AML-193 (cell line): ENCODE measurements at places on chromosomes 12 and 14.
A peak's percentile ranks its signal among the peaks of the same experiment; 100 is the strongest.

DNA sequence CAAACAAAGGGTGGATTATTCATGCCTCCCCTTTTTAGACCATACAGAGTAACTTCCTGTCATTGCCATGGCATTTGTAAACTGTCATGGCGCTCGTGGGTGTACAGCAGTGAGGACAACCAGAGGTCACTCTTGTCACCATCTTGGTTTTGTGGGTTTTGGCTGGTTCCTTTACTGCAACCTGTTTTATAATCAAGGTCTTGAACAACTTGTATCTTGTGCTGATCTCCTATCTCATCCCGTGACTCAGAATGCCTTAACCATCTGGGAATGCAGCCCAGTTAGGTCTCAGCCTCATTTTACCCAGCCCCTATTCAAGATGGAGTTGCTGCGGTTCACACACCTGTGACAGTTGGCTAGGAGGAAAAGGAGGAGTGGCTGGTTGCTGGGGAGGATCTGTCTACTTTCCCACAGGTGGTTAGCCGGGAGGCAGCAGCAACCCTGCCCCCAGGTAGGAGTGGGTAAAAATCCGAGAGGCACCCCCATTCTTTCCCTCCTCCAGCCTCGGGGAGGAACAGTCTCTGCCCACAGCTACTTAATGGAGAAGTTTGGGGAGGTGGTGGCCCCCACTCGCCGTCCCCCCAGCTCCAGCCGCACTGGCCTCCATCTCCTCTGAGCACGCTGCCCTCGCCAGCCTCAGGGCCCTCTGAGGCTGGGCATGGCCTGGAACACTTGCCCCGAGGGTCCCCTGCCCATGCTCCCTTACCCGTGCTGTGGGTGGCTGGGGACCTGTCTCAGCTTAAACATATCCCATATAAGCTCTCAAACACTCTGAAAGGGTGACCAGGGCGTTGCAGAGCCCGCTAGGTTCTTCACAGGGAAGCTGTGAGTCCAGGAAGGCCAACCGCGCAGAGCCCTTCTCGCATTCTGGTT lies 41.7 kb downstream of the SMIM41 start:
- DNase-seq, result no peak

GRCh38 chr14:70882776-70883492 lies 24.3 kb upstream of the PCNX1 start:
- DNase-seq, result peak; percentile 99

GRCh38 chr12:26271024-26271423 lies 75.7 kb downstream of the SSPN start:
- no peak for DNase-seq

GRCh38 chr12:21643758-21644157 lies 13.9 kb downstream of the LDHB start:
- no peak for DNase-seq

DNA sequence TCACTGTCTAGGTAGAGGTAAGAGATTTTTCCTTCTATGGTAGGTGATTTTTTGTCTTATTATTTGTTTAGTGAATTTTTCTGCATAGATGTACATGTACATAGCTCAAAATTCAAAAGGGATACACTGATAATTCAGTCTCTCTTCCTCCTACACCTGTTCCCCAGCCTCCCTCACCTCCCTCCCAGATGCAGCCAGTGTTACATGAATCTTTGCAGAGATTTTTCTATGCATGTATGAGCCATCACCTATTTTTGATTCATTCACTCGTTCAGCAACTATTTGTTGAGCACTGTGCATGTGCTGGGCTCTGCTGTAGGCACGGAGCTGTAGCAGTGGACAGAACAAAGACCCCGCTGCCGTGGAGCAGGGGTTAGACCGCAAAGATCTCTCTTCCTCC lies 218.9 kb downstream of the AACS start:
- DNase-seq, result no peak

- DNase-seq, result no peak
These were observed 6.5 kb downstream of the AKT1 start for GRCh38 chr14:104788873-104789663.

DNA sequence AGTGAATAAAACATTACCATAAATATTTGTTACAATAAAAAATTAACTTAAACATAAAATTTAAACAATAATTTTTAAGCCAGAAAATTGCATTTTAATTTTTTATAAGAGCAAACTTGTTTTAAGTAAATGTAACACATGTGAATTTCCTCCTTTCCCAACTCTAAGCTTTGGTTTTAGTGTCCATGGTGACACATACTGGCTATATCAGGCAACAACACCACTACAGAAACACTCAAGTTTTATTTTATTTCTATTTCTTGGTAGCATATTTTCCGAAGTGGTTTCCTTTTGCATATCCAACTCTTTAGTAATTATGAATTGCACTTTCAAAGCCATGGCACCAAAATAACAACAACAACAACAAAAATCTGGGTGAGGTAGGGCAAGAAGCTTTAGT lies 2.2 kb downstream of the NELL2 start:
- DNase-seq, result no peak

DNA sequence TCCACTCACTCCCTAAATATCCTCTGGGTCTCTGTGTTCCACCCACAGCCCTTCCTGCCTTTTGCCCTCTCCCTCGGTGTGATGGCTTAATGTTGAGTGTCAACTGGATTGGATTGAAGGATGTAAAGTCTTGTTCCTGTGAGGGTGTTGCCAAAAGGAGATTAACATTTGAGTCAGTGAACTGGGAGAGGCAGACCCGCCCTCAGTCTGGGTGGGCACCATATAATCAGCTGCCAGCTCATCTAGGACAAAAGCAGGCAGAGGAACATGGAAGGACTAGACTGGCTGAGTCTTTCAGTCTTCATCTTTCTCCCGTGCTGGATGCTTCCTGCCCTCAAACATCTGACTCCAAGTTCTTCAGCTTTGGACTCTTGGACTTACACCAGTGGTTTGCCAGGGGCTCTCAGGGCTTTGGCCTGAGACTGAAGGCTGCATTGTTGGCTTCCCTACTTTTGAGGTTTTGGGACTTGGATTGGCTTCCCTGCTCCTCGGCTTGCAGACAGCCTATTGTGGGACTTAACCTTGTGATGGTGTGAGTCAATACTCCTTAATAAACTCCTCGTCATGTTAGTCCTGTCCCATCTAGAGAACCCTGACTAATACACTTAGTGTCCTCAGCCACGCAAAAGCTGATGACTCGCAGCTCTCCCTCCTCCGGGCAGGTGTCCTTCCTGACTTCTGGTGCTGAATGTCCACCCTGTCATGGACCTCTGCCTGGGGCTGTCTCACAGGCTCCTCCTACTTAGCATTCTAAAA lies 5.9 kb downstream of the DGLUCY start:
- DNase-seq, result no peak

DNA sequence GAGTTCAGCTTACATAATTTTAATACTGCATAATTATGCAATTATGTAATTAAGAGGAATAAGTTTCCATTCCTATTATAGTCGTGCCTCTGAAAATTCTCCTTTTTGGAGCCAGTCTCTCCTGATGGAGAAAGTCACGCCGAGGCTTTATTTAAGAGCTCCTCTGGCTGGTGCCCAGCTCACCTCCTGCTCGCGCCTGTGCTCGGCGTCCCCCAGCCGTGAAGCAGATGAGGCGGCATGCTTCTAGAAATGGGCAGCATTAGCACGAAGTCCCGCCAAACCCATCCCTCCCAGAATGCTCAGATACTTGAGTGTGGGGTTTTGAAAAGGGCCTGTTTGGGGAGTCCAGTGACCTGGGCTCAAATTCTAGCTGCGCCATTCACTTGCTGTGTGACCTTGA lies 153.0 kb downstream of the PHETA1 start:
- DNase-seq, result no peak

DNA sequence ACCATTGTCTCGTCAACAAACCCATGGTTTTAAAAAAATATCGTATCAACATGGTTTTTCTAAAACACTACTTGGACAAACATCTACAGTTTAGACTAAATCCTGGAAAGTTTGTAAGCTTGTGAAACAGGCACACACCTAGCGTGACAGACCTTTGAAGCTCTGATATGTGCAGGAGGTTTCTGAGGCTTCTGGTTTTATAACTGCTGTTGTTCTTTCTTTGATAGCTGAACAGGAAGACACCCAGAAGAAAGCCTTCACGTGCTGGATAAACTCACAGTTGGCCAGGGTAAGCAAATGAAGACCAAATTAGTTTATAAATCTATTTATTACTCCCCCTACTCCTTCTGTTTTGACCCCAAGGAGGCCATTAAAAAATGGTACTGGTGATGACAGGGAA lies 87.6 kb downstream of the SYNE2 start:
- DNase-seq, result no peak

- DNase-seq, result no peak
These were observed 227.3 kb upstream of the ALG10 start for GRCh38 chr12:33794954-33795353.

DNA sequence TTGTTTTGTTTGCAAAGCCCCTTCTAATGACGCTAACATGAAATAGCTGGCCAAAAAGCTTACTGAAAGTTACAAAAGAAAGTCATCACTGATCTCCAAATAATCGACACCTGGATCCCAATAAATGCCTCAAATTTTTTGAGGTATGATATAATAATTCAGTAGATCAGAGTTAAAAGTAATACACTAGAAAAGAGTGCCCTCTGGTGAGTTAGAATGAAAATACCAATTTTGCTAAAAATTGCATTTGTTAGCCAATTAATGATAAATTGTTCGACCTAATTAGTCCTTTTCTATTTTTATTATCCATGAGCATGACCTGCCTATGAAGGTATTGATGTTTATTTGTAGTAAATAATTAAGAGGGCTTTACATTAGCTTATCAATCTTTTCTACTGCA lies 78.6 kb downstream of the CEP128 start:
- DNase-seq, result no peak

- peak; percentile 21 for DNase-seq
These were observed at the start of gene ABHD4 for GRCh38 chr14:22598099-22598895. Gene ABHD4 (plus strand): TSS chr14:22598300. CDS start chr14:22598307, 7 bp downstream.

GRCh38 chr14:59097681-59098080 lies 90.8 kb upstream of the DAAM1 start:
- DNase-seq, result no peak

DNA sequence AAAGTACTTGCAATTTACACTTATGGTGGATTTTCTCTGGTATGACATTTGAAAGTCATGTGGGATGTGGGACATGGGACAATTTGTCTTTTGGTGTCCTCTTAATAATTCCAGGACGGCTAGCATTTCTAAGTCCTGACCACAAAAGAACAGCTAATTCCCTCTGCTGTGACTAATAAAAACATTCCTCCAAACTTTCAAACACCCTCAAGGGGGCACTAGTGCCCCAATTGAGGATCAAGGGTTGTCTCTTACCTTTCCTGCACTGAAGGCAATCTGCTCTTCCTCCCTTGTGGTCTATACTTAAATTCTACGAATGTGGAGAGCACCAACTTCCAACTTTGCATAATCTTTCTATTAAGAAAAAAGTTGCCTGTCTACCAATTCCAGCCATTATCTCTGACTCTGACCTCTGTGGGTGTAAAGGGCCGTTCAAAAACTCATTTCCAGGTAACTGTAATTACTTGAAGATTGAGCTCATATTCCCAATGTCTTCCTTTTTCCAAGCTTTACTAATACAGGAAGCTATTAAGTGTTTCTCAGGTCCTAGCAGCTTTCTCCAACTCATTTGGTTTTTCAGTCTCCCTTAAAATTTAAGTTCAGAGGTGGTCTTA lies 210.2 kb downstream of the PTPRO start:
- peak; percentile 69 for DNase-seq

DNA sequence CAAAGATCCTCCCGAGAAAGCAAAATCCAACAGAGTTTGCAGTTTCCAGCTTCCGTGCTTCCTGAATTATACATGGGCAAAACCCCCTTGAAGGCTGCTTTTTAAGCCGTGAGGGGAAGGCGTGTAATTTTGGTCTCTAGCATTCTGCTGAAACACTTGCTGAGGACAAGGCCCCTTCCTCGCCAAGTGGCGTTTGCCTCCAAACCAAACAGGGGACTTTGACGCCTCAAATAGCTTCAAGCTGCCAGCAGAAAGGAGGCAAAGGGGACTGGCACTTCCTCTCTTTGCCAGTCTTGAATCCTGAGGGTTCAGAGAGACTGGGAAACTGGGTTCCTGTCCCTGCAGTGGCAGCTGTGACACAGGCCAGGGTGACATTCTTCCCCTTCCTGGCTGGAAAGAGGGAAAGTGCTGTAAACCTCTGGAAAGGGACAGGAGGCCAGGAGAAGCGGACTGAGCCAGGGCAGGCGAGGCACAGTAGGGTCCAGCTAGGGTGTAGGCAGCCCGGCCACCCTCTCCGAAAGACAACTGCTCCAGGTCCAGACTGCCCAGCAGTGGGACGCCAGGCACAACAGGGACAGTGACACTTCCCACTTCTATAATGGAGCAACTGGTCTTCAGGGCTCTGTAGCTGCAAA lies 96.2 kb upstream of the MED13L start:
- no peak for DNase-seq

GRCh38 chr14:72457641-72458040 lies 436.3 kb downstream of the DPF3 start:
- DNase-seq, result no peak

- DNase-seq, result no peak
These were observed 96.8 kb downstream of the ACSS3 start for GRCh38 chr12:81174664-81175063.

GRCh38 chr14:96088074-96088473 lies 48.9 kb downstream of the C14orf132 start:
- no peak for DNase-seq

GRCh38 chr12:104741077-104741476 lies 217.0 kb downstream of the SLC41A2 start:
- DNase-seq, result no peak

- DNase-seq, result no peak
These were observed 10.8 kb downstream of the SRGAP1 start for GRCh38 chr12:63855299-63855698.

DNA sequence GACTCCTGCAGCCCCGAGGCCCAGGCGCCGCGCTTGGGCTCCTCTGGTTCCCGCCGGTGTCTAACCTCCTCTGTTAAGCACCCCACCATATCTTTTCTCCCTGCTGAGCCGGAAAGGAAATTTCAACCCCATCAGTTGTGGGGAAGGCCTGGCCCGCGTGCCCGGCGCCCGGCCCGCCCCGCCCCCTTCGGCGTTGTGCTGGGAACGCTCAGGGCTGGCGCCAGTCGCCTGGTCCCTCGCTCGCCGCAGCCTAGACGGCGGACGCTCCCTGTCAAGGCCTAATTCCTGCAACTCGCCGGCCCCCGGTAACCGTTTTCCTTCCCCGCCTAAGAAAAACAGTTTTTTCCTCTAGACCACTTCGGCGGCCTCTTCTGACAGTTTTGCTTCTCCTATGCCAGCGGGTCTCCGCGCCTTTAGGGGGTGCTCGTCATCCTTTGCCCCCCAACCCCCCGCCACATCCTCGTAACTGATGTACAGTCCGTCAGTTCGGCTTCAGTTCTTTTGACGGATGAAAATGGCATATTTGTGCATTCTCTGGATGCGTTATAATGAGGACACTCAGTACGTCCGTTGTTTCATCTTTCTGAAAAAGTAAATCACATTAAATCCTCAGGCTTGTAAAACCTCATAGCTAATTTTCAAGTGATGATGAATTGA lies 506 bp upstream of the NAP1L1 start:
- peak; percentile 64 for DNase-seq

- no peak for DNase-seq
These were observed 407.0 kb upstream of the MGAT4C start for GRCh38 chr12:86663173-86663572.

- DNase-seq, result no peak
These were observed 116.1 kb upstream of the FOXN3 start for GRCh38 chr14:89533136-89533535.

GRCh38 chr12:115666168-115666567 lies 611.3 kb downstream of the MED13L start:
- no peak for DNase-seq
